ENCODE measurements at places on chromosomes 1 and 21.

DNA sequence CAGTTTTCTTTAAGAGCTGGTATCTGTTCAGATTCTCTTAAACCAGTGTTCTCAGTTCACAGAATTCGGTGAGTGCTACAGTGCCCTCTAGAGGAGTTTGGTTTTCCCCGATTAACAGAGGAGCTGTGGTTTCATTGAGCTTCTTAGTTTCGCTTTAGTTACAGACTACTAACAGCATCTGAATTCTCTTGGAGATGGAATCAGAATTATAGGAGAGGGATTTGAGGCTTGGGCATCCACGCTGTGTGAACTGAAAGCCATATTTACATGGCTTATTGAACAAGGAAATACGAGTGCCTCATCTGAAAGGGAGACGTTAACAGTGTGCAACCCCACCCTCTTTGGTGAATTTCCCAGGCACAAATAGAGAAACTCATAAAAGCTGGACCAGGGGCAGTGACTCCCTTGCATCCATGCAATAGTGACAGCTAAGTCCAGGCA, 202.0 kb downstream of the USH2A start:
- DNase-seq = peak; percentile 93

DNA sequence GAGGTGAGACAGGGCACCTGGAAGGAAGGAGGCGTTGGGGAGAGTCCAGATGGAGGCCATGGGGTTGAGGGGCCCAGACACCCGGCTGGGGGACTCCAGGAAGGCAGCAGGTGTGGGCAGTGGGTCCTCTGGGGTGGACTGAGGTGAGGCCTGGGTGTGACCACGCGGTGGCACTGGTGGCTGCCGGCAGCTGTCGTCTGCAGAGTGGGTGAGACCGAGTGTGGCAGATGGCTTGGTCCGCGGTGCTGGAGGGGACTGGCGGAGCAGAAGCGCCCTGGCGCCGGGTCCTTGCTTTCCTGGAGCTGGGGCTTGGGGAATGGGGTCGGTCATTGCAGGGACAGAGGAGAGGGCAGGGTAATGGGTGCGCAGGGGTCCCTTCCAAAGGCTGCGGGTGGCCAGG, 12.5 kb downstream of the AGRN start:
- DNase-seq = peak; percentile 51

DNA sequence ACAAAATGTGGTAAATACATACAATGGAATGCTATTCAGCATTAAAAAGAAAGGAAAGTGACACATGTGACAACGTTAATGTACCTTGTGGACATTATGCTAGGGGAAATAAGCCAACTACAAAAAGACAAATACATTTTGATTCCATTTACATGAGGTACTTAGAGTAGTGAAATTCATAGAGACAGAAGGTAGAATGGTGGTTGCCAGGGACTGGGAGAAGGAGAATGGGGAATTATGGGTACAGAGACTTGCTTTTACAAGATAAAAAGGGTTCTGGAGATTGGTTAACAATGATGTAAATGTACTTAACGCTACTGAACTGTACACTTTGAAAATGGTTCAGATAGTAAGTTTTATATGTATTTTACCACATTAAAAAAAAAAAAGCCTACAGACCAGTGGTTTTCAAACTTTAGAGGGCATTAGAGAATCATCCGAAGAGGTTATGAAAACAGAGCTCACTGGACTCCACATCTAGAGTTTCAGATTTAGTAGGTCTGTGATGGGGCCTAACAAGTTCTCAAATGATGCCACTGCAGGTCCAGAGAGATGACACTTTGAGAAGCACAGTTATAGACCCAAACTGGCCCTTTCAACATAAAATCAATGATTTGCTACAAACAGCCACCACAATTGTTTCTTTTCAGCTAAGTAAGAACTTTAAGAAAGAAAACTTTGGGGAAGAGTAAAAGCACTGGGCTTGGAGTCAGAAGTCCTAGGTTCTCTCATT, 9.6 kb upstream of the ADCY10 start:
- DNase-seq = no peak

DNA sequence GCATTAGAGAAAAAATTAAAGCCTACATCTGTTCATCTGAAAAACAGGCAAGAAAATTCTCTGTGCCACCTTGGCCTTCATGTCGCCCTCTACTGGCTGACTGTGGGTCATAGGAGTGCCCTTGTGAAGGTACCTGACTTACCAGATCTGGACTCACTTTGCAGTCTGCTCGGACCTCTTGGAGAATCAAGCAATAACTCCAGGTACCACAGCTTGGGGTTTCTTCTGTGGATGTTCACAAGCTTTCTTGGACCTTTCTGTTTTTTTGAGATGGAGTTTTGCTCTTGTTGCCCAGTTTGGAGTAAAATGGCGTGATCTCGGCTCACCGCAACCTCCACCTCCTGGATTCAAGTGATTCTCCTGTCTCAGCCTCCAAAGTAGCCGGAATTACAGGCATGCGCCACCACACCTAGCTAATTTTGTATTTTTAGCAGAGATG, 2.4 kb upstream of the PRAMEF18 start:
- DNase-seq = no peak

DNA sequence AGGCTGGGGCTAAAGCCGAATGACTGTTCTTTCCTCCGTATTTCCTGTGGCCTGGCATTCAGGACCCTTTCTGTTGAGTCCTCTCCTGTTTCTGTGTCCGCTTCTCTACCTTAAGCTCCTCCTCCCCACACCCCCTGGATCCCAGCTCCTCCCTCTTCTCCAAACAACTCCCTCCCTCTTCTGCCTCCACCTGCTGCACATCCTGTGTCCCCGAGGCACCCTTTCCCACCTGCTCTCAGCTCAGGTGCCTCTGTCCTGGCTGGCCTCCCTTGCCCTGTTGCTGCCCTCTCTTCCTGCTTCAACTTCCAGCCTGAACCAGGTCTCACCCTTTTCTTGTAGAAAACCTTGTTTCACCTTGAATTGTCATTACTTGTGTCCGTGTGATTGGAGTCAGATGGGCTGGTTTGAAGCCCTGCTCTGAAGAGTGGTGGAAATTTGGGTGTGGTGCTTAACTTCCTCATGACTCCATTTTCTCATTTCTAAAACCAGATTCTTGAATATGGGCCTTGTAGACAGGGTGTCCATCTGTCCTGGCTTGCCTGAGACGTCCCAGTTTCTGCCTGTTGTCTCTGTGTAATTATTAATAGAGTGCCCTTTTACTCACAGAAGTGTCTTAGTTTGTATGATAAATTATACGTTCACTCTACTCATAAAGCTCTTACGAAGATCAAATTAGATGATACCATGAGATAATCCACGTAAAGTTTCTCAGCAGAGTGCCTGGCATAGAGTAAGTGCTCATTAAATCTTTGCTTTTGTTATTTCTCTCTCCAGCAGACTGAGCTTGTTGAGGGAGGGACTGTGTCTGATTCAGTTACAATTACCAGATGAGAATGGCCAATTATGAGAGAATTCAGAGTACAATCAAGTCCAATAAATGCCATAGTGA, 58.9 kb upstream of the TRABD2B start:
- peak; percentile 89 for DNase-seq

DNA sequence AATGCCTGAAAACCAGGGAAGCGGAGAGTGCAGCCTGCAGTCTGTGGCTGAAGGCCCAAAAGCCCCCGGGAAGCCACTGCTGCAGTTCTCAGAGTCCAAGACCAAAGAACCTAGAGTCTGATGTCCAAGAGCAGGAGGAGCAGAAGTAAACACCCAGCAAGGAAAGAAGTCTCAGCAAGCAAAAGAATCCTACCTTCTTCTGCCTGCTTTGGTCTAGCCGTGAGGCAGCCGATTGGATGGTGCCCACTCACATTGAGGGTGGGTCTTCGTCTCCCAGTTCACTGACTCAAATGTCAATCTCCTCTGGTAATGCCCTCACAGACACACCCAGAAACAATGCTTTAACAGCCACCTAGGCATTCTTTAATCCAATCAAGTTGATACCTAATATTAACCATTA, 217.5 kb downstream of the PLA2G4A start:
- DNase-seq = no peak

DNA sequence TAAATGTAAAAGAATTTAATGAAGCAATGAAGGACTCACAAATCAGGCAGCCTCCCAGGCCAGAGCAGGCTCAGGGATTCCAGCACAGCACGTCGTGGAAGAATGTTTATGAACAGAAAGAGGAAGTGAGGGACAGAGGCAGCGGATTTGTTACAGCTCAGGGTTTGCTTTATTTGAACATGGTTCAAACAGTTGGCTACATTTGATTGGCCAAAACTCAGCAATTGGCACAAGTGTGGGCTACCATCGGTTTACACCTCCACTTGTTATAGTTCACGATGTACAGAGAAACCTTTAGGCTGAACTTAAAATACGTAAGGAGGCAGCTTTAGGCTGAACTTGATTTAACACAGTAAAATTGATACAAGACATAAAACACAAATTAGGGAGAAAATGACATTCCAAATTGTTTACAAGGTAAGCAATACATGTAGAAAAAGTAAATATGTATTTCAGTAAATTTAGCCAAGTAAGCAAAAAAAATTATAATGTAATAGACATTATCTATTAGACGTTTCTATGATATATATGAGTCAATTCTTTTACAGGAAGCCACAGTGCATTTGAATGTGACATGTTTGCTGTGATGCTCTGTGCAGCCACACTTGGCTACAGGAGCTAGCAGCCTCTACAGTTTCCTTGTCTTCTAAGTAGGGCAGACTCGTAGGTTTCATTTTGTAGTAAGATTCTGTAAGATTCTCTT, 126.5 kb downstream of the ADSS2 start:
- DNase-seq = no peak

- no peak for DNase-seq
These were observed 85.4 kb downstream of the TLR5 start for GRCh38 chr1:223057569-223058093.

DNA sequence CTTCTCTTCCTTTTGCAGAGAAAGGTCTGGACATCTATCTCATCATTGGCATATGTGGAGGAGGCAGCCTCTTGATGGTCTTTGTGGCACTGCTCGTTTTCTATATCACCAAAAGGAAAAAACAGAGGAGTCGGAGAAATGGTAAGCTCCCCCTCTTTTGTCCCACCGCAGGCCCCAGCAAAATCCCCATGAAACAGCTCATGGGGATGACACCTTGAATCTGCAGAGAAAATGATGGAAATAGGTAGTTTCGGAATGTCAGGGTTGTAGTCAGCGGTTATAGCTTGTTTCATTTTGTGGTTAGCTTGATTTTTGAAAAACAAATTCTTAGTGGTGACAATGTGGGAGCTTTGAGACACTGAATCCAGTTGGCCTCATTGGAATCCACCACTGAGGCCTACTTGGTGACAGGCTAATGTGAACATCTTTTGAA, 10.3 kb downstream of the CD2 start:
- no peak for DNase-seq

GRCh38 chr1:234778221-234779159, 168.5 kb upstream of the IRF2BP2 start:
- DNase-seq = no peak

DNA sequence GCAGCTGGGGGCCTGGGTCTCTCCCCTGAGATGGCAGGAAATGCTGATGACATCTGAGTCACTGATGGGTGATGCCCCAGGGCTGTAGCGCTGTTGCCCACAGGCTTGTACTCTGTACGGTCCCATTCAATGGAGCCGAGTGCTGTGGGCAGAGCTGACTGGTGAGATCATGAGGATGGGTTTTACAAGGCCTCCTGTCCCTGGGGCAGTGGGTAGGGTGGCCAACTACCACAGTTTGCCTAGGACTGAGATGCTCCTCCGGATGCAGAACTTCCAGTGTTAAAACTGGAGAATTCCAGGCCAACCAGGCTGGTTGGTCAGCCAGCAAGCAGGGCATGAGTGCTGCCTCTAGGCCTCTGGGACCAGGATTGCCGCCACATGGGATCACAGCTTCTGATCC, 9.2 kb downstream of the PHLDA3 start:
- no peak for DNase-seq

DNA sequence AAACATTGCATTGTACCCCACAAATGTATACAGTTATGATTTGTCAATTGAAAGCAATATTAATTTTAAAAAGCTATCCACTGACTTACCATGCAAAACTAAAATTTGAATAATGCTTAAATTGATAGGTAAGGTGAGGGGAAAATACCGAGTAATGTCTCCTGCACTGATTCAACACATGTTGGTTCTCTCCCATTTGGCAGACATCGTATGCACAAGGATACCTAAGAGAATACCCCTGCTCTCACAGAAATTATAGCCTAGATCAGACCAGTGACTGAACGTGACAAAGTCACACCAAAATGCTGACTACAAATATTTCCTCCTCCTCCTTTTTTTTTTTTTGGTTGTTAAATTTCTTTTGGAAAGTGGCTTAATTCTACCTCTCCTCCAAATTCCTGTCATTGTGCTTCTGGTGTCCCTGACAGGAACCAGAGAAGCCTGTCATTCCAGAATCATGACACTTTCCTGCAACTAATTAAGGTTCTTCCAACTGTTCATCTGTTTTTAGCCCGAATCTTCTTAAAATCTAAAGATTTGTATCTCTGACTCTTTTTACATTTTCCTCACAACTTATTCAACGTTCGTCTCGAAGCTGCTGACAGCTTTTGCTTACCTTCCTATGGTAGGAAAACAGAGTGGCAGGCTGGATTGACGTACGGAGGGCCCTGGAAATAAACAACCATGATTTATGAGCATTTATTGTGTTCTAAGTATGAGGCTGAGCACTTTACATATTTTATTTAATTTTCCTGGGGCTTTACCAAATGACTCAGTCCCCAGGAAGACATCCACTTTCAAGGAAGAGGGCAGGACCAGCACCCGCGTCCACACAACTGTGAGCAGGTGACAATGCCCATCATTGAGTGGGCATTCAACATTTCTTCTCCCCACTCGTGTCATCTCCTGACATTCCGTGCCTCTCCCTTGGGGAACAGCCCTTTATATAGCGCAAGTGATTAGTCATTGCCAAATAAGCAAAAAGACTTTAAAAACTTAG, 57.9 kb upstream of the KCNE2 start:
- DNase-seq = no peak

GRCh38 chr1:111553196-111553595, 49.8 kb upstream of the ADORA3 start:
- no peak for DNase-seq

DNA sequence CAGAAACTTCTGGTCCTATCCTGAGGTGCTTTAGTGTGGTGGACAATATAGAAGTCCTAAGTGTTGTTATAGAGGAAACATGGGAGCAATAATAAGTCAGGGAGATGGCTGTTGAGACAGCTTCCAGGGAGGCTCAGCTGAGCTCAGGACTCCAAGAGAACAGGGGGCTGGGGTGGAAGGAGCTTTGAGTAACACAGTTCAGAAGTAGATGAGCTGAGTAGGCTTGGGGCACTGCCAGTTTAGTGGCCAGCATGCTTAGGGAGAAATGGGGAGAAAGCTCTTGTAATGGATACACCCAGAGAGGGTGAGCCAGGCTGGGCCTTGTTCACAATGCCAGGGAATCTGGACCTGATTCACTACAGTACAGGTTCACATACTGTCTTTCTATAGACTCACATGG, 201.6 kb downstream of the DAB1 start:
- DNase-seq = no peak

GRCh38 chr1:200885623-200886402, 8.9 kb upstream of the INAVA start:
- DNase-seq = no peak
